ENCODE measurements at places on chromosomes 12 and 14.

DNA sequence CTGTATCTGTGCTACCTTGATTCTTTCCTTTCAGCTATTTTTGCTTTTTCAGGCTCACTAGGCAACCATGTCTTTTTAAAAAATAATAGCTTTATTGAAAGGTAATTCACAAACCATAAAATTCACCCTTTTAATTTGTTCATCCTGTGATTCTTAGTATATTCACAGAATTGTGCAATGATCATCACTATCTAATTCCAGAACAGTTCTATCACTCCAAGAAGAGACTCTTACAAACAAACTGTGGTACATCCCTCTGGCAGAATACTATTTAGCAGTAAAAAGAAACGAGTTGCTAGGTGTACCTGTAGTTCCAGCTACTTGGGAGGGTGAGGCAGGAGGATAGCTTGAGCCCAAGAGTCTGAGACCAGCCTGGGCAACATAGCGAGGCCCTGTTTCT, 14.8 kb downstream of the CREBL2 start:
- DNase-seq, result no peak

DNA sequence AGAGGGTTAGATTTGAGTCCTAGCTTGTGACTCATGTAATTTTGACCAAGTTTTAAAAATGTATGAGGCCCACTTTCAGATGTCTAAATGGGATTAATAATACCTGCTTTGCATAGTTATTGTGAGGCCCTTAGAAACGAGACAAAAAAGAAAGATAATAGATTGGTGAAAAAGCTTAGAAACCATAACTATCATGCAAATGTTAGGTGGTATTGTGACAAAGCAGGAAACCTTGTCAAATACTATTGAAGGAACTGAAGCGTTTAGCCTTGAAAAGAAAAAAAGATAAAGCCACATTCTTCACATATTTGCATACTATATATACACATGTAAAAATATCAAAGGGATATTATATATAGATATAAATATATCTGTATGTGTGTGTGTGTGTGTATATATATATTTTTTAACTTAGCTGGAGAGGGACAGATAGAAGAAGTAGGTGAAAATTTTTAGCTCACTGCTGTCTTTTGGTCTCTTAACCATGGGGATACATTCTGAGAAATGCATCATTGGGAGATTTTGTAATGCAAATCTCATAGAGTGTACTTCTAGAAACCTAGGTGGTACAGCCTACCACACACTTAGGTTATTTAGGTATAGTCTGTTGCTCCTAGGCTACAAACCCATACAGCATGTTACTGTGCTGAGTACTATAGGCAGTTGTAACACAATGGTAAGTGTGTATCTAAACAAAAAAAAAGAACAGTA, 270.3 kb downstream of the CCDC91 start:
- no peak for DNase-seq

GRCh38 chr14:20327005-20327869, 5.8 kb downstream of the CCNB1IP1 start:
- peak; percentile 39 for DNase-seq

DNA sequence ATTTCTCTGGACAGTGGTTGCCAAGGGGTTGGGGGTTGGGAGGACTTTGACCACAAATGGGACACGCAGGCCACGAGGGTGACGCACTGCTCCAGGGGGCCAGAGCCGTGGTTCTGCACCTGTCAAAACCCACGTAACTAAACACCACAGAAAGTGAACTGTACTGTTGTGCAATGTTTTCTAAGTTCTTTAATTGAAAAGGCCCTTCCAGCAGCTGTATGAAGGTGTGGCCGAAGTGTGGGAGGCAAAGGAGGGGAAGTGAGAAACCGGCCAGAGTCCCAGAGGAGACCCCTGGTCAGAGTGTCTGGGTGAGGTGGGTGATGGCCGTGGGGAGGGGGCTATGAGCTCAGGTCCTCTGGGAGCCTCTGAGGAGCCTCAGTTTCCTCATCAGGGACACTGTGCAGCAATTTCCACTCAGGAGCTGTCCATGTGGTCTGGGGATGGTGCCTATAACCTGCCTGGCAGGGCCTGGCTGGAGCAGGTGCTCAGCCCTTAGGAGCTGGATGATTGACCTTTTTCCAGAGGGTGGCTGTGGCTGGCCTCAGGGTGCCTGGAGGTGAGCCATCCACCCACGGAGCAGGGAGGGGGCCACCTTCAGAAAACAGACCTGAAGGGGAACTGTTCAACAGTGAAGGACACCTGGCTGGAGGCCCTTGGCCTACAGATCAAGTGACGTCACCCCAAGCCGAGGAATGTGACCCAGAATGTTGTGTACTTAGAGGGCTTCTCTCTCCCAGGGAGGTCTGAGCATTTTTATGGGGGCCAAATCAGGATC, 9.8 kb upstream of the BDKRB2 start:
- no peak for DNase-seq

GRCh38 chr12:104485651-104486362, 29.1 kb downstream of the CHST11 start:
- DNase-seq, result no peak

GRCh38 chr12:11815397-11815796, 165.9 kb downstream of the ETV6 start:
- no peak for DNase-seq

- no peak for DNase-seq
These were observed 78.4 kb upstream of the TSPAN8 start for GRCh38 chr12:71236133-71236660.

DNA sequence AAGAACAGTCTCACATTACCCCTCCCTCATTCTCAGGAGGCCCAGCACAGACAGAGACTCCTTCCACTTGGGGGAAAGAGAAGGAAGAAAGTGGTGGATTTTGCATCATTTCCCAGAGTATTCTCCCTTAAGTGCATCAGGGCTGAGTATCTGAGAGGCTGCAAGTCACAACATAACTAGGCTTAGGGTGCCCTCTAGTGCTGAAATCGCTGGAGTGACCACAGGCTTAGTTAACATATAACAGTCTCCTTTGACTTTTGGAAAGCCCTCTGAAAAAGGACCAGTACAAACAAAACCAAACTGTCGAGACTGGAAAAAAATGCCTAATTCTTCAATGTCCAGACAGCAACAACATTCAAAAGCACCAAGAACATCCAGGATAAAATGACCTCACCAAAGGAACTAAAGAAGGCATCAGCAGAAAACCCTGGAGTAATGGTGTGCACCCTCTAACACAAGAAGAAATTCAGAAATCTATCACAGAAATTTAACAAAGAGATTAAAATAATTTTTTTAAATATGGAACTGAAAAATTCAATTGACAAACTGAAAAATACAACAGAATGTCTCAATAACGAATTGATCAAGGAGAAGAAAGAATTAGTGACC, 412.3 kb downstream of the RPS29 start:
- peak; percentile 10 for DNase-seq

GRCh38 chr12:109773384-109774011, 59.7 kb downstream of the TRPV4 start:
- no peak for DNase-seq

DNA sequence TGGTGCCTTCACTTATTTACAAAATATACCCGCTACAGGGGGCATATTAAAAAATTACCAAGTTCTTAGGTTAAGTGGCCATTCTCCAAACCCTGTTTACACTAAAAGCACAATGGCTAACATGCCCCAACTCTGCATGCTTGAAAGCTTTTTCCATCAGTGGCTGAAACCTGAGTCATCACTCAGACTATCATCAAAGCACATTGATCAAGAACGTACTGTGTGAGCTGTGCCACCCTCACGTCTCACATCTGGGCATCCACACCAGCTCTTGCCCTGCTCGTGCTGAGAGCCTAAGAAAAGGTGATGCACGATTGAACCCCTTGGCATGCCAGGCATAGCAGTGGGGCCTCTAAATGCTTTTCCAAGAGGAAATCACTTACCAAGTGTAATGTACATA, 13.2 kb downstream of the AQP6 start:
- no peak for DNase-seq

GRCh38 chr12:51330186-51330585, 6.2 kb upstream of the BIN2 start:
- no peak for DNase-seq

- DNase-seq, result no peak
These were observed 155.0 kb downstream of the NUBPL start for GRCh38 chr14:31716208-31716607.

DNA sequence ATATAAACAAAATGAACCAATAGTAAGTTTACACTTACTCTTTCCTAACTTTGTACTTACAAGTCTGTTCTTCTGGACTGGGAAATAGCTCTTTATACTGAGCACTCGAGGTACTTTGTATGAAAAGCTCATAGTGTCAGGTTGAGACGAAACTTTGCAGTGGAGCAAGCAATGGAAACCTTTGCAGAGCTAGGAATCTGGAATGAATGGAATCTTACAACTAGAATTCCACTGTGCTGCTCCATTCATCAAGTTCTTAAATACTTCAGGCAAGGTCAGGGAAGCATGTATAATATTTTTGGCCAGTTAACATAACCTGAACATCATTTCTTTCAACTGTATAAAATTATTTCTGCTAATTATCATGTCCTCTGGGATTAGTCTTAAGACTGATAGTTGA, 1327.5 kb upstream of the FLRT2 start:
- no peak for DNase-seq

- DNase-seq, result no peak
These were observed 134.3 kb upstream of the CNTN1 start for GRCh38 chr12:40557980-40558379.

DNA sequence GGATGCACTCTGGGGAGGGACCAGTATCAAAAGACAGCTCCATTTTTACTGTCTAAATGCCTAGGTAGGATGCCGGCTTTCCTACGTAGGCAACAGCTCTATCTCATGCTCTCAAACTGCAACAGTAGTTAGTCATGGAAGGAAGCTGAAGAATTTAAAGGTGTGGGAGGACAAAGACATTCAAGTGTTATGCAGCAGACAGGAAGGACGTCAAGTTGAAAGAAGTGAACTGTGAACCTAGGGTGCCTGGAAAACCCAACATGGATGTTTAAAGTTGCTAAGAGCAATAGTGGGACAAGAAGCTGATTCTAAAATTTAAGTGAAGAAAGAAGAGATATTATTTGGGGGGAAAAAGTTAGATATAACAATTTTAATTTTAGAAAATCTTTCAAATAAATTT, 5.9 kb downstream of the SEC23A start:
- DNase-seq, result no peak
